ENCODE measurements at places on chromosomes 1 and 21. TPM values are rescaled to one million over a fixed set of nuclear protein-coding genes. Genes with fewer than 3 reads are reported as not detected.

KRTAP10-7 gene
- total RNA-seq = not detected

NPPB gene
- not detected for total RNA-seq

LMX1A gene
- not detected for total RNA-seq

PADI2 gene
- total RNA-seq = 3.0 TPM

GJA5 gene
- total RNA-seq = 0.33 TPM

- no peaks in the 10 kb centered on the region for H3K4me1 ChIP-seq
- no peak overlapping the region for H3K4me3 ChIP-seq
- H3K27ac ChIP-seq = no peak overlapping the region
- no peak for DNase-seq
- peaks cover 69% of the 10 kb centered on the region for H3K36me3 ChIP-seq
Measured at GRCh38 chr1:53274541-53275185, 36.3 kb upstream of the MAGOH start.

DNA sequence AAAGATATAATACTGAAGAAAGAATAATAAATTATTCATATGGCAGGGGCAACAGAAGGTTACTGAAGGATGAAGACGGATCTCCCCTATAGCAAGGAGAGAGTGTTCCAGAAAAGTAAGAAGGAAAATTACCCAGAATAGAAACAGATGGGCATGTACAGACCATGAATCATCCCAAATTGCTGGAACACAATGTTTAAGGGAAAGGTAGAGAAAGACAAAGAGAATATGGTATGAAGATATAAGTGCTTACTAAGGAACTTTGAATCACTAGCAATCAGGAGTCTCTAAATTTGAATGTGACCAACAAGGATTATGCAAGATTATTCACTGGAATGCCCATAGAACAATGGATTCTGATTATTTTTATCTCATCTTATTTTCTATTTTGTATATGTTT is 375.4 kb downstream of the COL11A1 start:
- no peaks in the 10 kb centered on the region for H3K27me3 ChIP-seq
- no peak overlapping the region for H3K4me3 ChIP-seq
- no peaks in the 10 kb centered on the region for H3K4me1 ChIP-seq
- no peak overlapping the region for H3K27ac ChIP-seq
- H3K36me3 ChIP-seq = no peaks in the 10 kb centered on the region

DNA sequence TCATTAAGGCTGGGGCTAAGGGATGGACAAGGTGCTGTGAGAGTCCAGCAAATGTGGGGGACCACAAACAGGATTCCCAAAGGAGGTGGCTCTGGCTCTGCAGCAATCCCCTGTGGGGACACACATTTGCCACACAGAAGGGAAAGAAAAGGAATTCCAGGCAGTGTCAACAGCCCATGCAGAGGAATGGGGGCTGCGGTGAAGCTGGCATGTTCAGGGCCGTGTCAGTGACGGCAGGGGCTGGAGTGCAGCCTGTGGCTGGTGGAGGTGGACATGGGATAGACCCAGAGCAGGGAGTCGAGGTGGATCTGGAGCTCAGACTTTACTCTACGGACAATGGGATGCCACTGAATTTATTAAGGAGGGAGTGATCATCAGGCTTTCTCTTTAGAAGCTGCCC is 183.2 kb downstream of the TRABD2B start:
- H3K27me3 ChIP-seq = no peaks in the 10 kb centered on the region
- DNase-seq = no peak
- no peak overlapping the region for H3K27ac ChIP-seq
- no peaks in the 10 kb centered on the region for H3K4me1 ChIP-seq
- H3K4me3 ChIP-seq = no peak overlapping the region

DNA sequence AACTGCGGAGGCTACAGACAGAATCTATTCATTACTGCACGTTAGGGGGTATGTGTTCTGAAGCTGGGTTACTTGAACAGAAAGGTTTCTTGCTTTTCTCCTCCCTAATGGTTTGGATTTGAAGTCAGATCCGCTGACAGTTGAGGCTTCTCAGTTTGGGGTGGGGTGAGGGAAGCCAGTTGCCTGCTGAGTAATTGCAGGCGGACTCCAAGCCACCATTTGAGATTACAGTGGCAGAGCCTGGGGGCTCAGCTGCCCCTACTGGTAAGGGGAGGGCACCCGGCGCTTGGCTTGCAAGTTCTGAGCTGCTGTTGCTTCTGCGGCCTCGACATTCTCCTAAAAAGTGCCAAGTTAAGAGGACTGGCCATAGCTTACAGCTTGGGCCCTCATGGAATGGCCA is 2.0 kb downstream of the GRHL3 start:
- H3K4me3 ChIP-seq = peak overlapping the region; percentile 45
- no peak overlapping the region for H3K27ac ChIP-seq
- H3K36me3 ChIP-seq = no peaks in the 10 kb centered on the region
- peaks cover 8% of the 10 kb centered on the region for H3K27me3 ChIP-seq

DNA sequence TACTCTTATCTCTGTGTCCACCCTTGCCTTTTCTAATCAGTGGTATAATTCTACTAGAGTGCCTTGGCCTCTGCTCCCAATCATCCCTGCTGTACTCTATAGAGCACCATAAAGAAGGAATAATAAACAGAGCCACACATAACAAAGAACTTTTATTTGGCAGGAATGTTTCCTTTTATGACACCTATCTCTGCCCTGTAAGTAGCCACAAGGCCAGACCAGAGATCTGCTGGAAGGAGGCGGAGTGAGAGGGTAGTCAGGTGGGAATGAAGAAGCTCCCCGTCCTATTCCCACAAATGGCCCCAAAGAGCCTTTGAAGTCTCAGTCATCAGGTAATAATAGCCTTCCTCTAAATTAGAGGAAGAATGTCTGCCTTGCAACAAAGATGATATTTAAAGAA is 32.7 kb downstream of the WLS start:
- H3K27me3 ChIP-seq = no peaks in the 10 kb centered on the region
- H3K4me1 ChIP-seq = no peaks in the 10 kb centered on the region
- no peak for DNase-seq

DNA sequence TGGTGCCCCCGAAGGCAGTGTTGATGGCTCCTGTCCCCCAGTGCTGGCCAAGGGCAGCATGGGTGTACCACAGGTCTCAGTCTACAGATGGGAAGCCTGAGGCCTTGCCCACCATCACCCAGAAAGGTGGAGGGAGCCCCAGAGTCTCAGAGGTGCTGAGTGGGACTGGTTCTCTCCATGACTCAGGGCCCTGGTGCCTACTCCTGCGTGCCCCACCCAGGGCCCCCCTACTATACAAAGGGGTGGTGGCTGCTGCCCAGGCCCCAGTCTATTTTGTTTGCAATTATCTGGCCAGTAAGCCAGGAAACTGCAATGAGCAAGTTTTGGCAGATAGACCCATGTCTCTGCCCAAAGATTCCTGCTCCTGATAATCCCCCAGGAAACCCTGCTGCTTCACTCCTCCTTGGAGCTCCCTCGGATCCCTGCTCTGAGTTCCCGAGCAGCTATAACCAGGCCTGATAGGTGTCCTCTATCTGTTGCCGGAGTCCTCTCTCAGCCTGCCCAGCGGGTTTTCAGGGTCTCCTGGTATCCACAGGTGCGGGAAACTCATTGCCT is 41.7 kb downstream of the EDN2 start:
- peaks cover 1% of the 10 kb centered on the region for H3K36me3 ChIP-seq
- H3K27me3 ChIP-seq = no peaks in the 10 kb centered on the region
- no peak for DNase-seq
- H3K27ac ChIP-seq = no peak overlapping the region

DNA sequence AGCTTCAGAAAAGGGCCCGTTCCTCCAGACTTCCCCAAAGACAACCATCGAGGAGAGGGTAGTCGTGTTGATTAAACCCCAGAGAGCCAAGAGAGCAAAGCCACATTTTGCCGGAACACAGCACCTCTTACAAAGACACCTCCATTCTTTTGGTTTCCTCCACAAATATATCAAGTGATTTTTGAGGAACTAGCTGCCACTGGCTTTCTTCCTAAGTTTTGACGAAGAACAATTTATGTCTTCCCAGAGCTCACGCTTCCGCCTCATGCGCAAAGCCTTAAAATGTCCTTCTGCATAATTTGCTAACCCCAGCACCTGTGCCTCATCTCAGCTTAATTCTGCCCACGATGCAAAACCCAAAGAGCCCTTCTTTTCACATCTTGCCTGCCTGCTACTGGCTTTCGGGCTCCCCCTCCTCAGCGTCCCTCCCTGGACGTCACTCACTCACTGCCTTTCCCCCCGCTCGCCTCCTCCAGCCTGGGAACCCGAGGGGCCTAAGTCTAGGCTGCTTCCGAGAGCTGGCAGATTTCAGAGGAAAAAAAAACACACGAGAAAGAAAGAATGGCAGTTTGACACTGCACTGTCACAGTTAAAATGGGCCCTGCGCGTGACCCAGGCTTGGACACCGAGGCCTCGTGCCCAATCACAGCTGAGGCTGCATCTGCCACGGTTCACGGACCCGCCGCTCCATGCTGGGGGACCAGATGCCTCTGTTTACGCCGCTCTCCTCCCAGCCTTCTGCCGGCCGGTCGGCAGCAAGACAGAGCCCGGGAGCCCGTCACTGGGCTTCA is 77.6 kb upstream of the IFNAR2 start:
- 0 out of 2 replicates have a peak, but pooled peaks cover 3% of the 10 kb centered on the region for H3K4me1 ChIP-seq
- no peak for DNase-seq
- H3K27me3 ChIP-seq = no peaks in the 10 kb centered on the region
- no peak overlapping the region for H3K27ac ChIP-seq
- no peaks in the 10 kb centered on the region for H3K36me3 ChIP-seq

- H3K27ac ChIP-seq = no peak overlapping the region
- no peaks in the 10 kb centered on the region for H3K36me3 ChIP-seq
- H3K4me1 ChIP-seq = no peaks in the 10 kb centered on the region
- no peaks in the 10 kb centered on the region for H3K27me3 ChIP-seq
Measured at GRCh38 chr1:21814981-21815582, 3.0 kb downstream of the LDLRAD2 start.

DNA sequence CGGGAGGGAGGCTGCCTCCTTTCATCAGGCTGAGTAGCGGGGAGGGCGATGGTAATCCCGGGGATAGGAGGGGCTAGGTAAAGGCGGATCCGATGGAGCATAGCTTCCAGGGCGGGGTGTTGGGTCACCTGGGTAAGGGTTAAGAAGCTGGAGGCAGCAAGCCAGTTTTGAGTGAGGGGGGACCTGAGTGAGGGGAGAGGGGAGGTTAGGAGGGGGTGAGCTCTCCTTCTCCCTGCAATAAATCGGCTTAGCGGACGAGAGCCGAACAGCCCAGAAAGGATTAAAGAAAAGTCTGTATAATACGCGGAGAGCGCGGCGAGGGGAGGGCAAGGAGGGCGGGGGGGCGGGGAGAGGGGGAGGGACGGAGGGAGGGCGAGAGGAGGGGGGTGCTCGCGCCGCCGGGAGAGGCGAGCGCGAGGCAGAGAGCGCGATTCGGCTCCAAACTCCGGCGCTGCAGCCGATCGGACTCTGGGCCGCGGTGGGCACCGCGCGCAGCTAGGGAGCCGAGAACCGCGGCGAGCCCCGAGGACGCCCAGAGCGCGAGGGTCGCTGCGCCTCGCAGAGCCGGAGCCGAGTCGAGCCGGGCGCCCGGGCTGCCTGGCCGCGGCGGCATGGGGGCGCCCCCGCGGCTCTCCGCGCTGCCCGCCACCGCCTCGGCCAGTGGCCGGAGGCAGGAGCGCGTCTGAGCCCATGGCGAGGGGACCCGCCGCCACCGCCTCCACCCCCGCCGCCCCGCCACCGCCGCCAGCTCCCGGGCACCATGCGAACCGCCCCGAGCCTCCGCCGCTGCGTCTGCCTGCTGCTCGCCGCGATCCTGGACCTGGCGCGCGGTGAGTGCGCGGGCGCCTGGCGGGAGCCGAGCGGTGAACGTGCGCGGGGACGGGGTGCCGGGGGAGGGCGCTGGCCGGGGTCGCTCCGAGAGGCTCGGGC is at the start of gene IGSF21:
Gene IGSF21 (plus strand): TSS at position 430 of the 930 bp plus-strand sequence. CDS start 331 bp downstream, at position 761.
- peaks cover 14% of the 10 kb centered on the region for H3K27me3 ChIP-seq
- H3K36me3 ChIP-seq = no peaks in the 10 kb centered on the region
- DNase-seq = peak; percentile 84
- H3K4me3 ChIP-seq = peak within 1 kb of the TSS; percentile 92
- H3K27ac ChIP-seq = no peak within 1 kb of the TSS

GRCh38 chr1:46725736-46726108 is 6.8 kb upstream of the EFCAB14 start:
- H3K36me3 ChIP-seq = no peaks in the 10 kb centered on the region
- H3K4me1 ChIP-seq = 0 out of 2 replicates have a peak, but pooled peaks cover 4% of the 10 kb centered on the region
- no peak overlapping the region for H3K27ac ChIP-seq
- DNase-seq = no peak
- no peaks in the 10 kb centered on the region for H3K27me3 ChIP-seq

DNA sequence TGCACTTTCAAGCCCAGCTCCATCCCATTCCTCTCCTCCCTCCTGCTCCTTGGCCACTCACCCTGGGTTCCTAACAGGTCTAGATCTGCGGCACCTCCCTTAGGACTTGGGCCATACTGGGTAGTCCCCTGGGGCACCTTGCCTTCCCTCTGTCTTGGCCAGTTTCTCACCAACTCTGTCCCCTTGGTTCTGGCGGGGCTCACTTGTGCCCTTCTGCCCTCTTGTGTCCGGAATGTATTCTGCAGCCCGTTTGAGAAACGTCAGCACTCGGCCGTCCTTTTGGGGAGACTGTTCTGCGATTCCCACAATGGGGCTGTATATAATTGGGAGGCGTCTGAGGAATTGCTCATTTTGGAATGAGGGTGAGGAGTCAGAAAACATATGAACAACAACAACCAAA is 162.4 kb downstream of the ZSCAN20 start:
- no peak overlapping the region for H3K27ac ChIP-seq
- H3K4me1 ChIP-seq = peaks cover 6% of the 10 kb centered on the region
- no peaks in the 10 kb centered on the region for H3K27me3 ChIP-seq
- peaks cover 3% of the 10 kb centered on the region for H3K36me3 ChIP-seq

DNA sequence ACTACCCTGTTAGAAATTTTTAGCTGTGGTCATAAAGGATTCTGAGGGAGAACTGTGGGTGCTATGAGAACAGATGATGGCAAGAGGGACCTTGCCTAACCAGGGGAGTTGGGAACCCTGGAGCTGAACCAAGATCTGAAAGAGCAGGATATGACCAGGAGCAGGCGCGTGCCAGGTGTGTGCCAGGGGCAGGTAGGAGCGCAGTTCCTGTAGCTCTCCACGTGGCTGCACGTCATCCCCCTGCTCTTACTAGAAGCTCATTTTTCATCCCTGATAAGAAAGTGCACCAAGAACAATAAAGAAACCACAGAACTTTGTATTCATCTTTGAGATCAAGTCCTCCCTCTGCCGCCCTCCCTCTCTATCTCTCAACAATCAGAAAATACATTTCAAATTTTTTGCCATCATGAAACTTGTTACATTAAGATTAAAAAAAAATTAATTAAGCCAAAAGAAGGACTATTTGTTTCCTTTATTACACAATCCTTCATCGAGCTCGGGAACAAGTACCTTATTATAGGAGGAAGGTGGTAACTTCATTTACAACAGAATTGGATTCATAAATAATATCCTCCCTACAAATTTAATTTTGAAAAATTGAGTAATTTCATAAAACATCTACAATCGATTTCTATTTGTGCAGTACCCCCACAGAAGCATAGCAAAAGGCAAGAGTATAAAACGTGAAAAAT is 78.5 kb downstream of the SLC35F3 start:
- H3K27ac ChIP-seq = no peak overlapping the region
- no peaks in the 10 kb centered on the region for H3K36me3 ChIP-seq
- no peak for DNase-seq

DNA sequence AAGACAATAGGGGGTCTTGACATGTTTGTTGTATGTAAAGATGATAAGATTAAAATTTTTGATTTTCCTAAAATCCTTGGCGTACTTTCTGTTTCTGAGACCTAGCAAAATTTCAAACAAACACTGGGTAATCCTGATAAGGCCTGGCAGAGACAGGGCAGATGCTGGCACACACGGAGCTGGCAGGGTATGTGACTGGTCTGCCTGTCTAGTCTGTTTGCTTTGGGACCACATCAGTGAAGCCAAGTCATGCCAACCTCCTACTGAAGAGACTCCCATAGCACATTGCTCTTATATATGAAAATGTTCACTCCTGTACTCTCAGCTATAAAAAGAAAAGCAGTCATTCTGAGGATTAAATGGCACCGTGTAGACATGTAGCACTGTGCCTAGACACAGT is 14.1 kb downstream of the TOR3A start:
- H3K27me3 ChIP-seq = no peaks in the 10 kb centered on the region
- peaks cover 79% of the 10 kb centered on the region for H3K36me3 ChIP-seq
- H3K27ac ChIP-seq = no peak overlapping the region
- no peak for DNase-seq
- no peak overlapping the region for H3K4me3 ChIP-seq
- H3K4me1 ChIP-seq = peaks cover 3% of the 10 kb centered on the region
